ENCODE measurements at places on chromosomes 5 and 9.

- DNase-seq = no peak
Observed at GRCh38 chr5:1093361-1093760, 18.5 kb downstream of the SLC12A7 start.

DNA sequence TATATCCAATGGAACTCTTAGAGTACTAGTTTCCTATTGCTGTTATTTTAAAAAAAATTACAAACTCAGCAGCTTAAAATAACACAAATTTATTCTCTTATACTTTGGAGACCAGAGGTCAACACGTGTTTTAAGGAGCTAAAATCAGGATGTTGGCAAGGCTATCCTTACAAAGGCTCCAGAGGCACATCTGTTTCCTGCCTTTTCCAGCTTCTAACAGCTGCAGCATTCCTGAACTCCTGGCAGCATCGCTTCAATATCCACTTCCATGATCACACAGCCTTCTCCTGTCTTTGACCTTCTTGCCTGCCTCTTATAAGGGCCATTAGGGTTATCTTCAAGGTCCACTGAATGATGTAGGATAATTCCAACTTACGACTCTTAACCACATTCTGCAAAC lies 92.2 kb upstream of the CCNG1 start:
- DNase-seq = no peak

DNA sequence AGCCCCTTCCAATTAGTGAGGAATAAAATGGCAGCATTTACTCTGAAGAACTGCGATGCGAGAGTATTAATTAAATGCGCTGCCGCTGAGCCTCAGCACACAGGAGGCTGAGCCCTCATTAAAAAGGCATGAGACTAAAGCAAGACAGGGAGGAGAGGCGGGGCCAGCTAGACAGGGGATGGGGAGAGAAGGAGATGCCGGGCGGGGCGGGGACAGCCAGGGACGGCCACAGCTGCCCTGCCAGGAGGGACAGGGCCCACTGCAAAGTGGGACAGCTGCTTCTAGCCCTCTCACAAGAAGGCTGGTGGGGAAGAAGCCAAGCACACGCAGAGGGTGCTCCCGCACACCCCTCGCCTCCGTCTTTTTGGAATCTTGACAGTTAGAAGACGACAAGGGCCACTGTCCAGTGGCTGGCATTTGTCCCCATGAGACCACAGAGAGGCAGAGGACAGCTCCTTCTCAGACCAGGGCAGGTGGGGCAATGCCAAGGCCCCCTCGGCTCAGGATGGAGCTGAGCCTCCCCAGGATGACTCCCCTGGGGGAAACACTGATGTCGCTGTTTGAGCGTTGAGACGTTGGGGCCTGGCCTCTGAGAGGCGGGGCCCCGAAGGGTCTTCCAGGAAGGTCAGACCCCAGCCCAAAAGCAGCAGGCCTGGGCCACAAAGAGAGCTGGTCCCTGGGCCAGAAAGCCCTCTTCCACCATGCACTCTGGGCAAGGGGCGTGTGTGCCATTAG lies 26.9 kb downstream of the ADAMTS2 start:
- no peak for DNase-seq

GRCh38 chr5:135269199-135269598 lies 129.8 kb downstream of the MACROH2A1 start:
- DNase-seq = no peak

- DNase-seq = no peak
Observed at GRCh38 chr5:14457476-14457875, 124.1 kb upstream of the OTULINL start.

DNA sequence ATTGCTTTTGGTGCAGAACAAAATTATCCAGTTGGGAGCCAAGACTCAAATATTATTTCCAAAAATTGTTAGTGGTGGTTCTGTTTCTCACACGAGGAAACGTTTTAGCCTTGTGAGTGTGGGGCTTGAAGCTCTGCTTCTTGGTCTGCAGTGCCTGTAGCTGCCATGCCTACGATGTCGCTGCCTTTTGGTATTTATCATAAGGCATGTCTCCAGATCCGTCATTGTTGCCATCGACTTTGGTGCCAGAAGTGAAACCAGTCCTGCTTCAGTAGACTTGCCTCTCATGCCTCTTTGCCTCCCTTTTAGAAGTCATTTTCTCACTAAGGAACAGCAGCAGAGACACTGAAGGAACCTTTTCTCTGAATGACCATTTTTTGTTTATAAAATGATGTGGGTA lies 29.7 kb upstream of the CATSPER3 start:
- DNase-seq = no peak

- DNase-seq = no peak
Observed at GRCh38 chr5:1505506-1506241, 18.1 kb downstream of the LPCAT1 start.

DNA sequence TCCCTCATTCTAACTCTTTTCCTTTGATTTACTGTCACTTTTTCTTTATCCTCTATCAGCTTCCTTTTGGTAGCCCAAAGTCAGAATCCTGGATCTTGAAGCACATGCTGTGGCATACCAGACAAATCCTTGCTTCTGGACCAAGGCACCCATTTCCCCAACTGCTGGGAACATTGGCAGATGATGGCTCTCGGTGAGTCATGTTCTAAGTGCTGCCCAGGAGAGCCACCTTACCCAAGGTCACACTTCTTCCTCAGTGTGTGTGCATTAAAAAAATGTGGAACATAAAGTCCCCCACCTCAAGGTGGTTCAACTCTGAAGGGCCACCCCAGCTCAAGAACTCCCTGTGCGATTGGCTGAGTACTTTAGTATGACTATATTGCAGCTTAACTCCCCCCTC lies 141.4 kb upstream of the PUM3 start:
- no peak for DNase-seq

GRCh38 chr5:135448791-135449507 lies 1.8 kb upstream of the DCANP1 start:
- no peak for DNase-seq

DNA sequence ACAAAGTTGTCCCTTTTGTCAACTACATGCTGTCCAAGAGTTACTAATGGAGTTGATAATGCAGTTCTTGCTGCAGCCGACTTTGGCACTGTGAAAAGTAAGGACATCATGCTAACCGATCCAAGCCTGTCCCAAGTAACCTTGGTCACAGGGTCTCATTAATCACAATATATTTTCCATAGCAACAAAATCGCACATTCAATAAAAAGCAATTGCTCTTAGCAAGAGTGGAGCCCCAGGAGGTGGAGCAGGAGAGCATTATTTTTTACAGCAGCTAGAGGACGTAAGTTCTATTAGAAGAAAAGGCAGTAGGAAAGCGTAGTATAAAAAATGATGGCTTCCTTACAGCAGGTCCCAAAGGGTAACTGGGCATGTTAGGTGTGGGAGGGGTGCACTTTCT lies 570.3 kb downstream of the EBF1 start:
- no peak for DNase-seq

GRCh38 chr5:149099920-149100319 lies 37.1 kb upstream of the SH3TC2 start:
- no peak for DNase-seq

DNA sequence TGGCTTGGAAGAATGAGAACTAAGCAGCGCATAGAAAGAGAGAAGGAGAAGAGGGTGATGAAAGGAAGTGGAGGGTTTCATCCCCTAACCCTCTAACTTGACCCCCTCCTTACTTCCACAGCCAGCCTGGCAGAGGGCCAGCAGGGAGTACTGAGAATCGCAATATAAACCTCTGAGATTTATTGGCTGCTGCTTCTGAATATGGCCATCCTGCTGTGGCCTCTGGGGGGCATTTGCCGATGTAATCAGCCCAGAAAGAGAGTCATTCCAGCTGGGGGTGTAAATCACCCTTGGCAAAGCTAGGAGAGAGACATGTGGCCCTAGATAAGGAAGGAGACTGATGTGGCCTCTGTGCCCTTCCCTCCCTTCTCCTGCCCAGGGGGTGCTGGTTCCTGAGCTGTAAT lies 960 bp upstream of the GFRA3 start:
- DNase-seq = no peak

- no peak for DNase-seq
Observed at GRCh38 chr9:98714833-98715232, 6.1 kb upstream of the GABBR2 start.

GRCh38 chr5:39697881-39698280 lies 273.1 kb upstream of the DAB2 start:
- no peak for DNase-seq

DNA sequence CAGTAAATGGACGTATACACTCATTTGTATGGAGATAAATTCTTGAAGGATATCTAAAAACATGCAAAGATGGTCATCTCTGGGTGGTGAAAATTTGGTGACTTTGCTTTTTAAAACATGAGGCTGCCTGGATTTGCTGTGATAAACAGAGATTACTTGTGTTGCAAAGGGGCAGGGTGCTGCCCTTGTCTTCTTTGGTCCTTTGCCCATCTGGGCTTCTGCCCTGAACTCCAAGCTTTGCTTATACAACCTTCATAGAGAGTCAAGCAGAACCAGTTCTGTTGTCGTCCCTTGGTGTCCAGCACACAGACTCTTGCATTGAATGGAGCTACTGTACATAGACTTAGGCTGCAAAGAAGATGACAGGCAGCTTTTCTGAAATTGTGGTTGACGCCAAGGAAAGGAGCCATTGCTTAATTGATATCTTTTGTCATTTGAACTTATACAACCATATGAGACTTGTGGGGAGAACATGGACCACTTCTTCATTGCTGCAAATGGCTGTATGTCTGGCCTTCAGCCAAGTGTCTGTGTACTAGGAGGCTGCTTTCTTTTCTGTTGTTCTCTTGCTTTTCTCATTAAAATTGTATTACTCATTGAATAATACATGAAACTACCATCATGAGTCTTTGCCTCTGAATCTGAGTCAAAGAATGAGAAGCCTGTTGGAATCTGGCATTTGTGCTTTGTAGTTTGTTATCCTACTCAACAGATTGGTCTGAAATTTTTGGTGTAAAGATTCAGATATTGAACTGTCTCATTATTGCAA lies 152.5 kb downstream of the DMRT2 start:
- no peak for DNase-seq

GRCh38 chr5:10559871-10560270 lies 4.0 kb upstream of the ANKRD33B start:
- no peak for DNase-seq

DNA sequence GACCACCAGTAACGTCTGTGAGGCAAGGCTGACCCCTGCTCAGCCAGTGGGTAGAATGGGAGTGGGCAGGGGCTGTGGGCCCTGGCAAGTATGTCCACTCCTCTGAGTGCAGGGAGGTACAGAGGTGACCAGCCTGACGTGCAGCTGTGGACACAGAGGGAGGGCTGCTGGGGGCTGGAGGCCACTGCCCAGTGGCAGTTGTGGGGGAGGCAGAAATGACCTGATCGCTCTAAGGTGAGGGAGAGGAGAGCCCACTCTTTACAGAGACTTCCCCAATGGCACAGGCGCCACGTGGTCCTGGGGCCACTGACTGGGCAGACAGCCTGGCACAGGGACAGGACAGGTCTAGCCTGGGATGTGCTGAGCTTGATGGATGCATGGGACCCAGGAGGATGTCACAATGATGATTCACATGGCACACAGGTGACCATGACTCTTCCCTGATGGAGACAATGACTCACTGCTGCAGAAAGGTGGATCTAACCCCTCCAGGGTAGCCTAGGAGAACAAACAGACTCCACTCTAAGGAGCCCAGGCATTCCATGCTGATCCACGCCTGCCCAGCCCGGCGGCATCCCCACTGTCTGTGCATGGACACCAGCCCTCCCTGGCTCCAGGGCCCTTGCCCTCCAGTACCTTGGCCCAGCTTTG lies 7.7 kb downstream of the LPCAT1 start:
- DNase-seq = peak; percentile 86

DNA sequence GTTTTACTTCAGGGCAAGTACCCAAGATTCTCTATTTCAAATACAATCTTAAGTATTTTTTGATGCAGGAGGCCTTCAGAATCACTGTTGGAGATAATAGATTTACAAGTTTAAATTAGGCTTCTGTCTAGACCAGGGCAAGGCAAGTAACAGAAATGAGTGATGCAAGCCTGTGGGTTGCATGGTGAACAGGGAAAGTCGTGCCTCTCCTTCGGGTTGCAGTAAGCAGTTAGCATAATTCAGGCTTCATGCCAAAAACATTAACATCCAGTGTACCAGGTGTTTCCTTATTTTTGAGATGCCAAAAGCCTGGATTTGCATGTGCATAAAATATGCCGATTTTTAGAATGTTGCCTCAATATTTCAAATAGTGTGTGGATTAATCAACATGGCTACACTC lies 369.0 kb downstream of the CAAP1 start:
- DNase-seq = no peak

DNA sequence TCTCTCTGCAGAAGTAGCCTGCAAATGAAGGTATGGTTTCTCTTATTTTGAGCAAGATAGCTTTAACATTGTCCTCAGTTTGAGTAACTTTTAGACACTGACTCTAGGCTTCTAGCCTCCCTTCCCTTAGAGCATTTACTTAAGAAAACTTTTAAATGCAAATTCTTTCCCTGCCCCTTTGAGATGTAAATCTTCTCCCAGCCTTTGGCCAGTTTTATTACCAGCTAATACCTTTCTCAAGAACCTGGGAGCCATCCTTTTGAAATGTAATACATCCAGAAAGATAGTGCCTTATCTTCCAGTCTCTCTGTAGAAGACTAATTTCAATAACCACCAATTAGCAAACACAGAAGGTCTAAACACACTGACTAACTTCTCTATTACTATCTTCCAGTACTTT lies 688.9 kb upstream of the CDH9 start:
- no peak for DNase-seq

All from kidney epithelial cell (primary cell).